ENCODE measurements at places on chromosomes 16 and 17.

GRCh38 chr16:51407921-51408320 is 256.9 kb upstream of the SALL1 start:
- no peak for DNase-seq

- no peak for DNase-seq
These were observed 254.6 kb downstream of the HS3ST3A1 start for GRCh38 chr17:13346996-13347762.

- DNase-seq = no peak
These were observed 177.9 kb downstream of the SEC14L1 start for GRCh38 chr17:77318491-77319210.

GRCh38 chr16:68179855-68180254 is 56.1 kb downstream of the ESRP2 start:
- no peak for DNase-seq

DNA sequence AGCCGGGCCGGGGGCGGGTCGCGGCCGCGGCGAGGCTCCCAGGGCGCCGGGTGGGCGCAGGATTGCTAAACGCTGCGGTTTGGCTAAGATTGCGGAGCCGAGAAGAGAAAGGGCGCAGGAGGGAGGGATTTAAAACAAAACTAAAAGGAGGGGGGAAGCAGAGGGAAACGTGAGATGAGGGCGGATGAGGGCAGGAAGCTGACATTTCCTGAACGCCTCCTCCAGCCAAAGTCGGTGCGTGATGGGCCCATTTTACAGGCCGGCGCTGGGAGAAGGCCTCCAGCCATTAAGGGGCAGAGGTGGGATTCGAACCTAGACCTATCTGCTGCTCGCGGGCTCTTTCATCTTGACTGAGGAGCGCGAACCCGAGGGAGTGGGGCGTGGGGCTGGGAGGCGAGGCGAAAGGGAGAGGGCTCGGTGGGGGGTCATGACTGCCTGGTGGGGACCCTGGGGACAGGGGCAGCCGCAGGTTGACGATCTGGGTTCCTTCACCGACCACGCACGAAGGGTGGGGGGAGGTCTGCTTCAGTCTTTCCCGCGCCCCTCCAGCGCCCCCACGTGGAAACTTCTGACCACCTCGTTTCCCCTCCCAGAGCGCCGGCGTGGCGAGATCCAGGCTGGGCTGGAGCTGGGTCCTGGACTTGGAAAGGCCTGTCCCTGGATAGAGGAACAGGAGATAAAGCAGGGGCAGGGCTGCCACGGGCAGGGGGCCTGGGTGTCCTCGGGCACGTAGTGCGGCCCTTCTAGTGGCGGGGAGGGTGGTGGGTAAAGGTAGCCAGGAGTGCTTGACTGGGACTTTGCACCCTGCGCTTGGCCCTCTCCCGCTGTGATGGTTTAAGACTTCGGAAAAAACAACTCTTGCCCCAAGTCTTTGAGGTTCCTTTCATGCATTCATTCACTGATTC is 3.8 kb upstream of the TAC4 start:
- peak; percentile 81 for DNase-seq

DNA sequence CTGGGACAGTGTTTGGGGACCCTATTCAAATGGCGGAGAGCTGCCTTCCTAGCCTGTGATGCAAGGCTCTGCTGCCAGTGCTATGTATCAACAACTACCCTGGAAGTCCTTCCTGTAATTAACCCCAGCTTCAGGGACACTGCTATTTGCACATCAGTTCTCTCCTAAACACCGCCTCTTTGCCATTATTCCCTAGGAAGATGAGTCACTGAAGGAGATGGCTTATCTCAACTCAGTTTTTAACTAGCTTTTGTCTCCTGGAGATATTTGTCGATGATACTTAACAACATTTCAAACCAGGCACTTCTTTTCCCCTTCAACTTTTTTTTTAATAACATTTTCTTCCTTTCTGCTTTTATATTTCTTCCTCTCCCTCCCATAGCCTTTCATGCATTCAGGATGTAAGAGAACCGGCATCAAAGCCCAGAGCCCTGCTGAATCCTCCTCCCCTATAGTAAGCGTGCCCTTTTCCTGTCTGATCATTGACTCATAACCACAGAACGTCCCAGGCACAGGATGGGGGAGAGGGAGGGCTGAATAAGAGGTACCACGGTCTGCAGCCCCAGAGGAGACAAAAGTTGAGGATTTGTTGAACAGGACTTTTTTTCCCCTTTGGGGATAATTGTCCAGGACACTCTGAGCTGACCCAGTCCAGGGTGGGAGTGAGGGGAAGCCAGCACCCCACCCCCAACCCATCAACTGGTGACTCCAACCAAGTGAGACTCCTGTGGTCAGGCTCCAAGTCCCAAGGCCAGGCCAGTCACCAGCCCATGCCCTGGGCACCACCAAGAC is 387.8 kb upstream of the SALL1 start:
- DNase-seq = no peak

DNA sequence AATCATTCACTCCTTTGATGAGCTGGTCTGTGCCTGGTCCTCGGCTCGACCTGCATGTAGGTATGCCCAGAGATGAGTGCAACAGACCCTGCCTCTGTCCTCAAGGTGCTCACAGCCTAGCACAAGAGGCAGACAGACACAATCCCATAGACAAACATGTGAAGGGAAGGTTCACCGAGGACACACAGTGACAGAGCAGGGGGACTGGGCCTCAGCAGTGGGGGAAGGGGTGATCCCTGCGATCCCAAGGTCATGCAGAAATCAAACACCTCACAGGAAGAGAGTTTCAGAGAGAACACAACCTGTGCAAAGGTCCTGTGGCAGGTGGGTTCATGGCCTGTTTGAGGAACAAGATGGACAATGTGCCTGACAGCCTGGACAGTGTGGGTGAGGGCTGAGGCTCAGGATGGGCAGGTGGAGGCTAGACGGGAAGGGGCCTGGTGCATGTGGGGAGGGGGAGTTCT is 4.2 kb upstream of the VASN start:
- no peak for DNase-seq

GRCh38 chr17:83004791-83005380 is 74.5 kb upstream of the METRNL start:
- DNase-seq = no peak
